Retina (tissue), 1 donor: ENCODE measurements at places on chromosomes 16 and 17.
A peak's percentile ranks its signal among the peaks of the same experiment; 100 is the strongest.

DNA sequence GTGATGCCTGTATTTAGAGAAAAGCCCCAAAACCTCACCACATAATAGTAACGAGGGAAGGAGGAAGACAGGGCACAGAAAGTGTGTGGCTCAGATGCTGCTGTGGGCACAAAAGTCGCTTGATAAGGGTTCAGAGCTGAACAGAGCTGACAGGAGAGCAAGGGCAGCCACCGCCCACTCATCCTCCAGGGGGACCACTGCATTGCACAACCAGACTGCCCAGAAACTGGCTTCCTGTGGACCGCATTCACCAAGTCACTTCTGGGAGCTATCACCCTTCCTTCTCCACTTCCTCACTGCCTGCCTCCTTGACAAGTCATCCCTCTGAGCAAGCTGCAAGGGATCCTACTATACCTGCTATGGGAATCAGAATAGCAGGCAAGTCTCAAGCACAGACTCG lies 512.4 kb upstream of the CDH11 start:
- no peak for DNase-seq

DNA sequence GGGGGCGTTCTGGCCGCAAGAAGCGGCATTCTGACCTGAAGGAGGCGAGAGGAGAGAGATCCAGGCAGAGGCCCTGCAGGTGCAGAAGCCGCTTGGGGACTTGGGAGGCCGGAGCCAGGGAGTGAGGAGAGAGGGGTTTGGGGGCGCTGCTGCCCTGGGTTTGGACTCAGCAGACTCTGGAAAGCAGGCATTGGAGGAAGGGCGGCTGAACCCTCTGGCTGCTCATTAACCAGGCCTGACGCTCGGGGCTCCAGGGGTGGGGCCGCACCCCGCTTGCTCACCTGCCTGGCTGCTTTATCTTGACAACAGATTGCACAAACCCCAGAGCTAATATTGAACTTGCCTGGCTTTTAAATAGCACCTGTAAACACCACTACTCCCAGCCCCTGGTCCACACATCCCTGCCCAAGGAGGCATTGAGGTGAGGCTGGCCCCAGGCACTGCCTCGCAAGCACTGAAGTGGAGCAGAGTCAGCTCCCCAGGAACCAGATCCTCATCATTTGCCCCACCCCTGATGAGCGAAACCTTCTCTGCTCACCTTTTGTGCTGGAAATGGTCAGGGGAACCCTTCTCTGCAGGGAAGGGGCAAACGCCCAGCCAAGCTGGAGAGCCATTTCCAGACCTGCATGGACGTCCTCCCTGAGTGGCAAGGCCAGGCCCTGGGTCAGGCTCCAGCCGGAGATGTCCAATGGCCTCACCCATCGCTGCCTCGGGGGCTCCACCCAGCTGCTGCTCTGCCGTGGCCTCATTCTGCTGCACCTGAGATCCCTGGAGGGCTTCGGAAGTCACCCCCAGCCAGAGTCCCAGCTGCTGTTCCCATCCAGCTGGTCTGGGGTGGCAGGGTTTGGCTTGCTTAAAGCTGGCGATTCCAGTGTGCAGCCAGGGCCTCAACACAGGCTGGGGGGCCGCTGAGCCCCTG lies 190.2 kb upstream of the GSE1 start:
- DNase-seq = no peak

DNA sequence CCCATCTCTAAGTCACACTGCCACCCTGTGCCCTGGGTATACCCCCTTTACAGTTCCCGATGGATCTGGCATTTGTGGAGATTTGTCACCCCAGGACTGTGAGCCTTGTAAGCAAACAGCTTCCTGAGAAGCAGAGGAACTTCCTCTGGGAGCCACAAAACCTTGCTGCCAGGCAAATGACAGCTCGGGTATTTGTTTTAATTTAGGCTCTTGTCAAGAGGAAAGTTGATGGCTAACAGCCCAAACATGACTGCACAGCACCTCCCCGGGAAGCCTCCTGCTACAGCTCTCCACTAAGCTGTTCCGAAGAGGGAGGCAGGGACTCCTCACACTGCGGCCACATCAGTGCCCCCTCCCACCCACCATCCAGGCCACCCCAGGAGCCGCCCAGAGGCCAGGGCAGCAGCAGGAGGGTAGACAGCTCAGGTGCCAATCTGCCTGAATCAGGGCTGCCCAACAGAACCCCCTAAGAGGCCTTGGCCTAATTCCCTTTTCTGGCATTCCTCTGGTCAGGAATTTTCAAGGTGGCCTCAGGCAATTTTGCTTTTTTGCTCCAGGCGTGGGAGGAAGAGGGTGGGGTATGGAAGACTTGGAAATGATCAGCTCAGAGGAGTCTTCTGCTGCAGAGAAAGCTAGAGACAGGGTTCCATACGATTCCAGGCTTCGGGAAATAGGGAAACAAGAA lies 2.6 kb downstream of the ABR start:
- no peak for DNase-seq

DNA sequence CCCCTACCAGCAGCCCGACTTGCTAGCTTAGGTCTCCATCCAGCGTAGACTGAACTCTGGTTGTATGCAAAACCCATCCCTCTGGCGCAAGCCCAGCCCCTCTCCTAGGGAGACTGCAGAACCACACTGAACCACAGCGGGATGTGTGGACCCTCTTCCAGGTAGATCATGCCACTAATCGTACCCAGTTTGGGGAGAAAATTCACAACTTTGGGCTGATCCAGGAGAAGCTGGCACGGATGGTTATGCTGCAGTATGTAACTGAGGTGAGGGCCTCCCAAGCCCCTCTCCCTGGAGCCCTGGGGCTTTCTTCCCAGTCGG lies 3.2 kb downstream of the ACADVL start:
- no peak for DNase-seq

- peak; percentile 80 for DNase-seq
Measured at GRCh38 chr17:62670202-62670821, 42.8 kb downstream of the MRC2 start.

GRCh38 chr17:30568117-30568430 lies 90.9 kb downstream of the GOSR1 start:
- DNase-seq = no peak

GRCh38 chr16:83952587-83952939 lies 477 bp upstream of the OSGIN1 start:
- no peak for DNase-seq

- DNase-seq = no peak
Measured at GRCh38 chr16:9665851-9666271, 516.4 kb downstream of the GRIN2A start.

DNA sequence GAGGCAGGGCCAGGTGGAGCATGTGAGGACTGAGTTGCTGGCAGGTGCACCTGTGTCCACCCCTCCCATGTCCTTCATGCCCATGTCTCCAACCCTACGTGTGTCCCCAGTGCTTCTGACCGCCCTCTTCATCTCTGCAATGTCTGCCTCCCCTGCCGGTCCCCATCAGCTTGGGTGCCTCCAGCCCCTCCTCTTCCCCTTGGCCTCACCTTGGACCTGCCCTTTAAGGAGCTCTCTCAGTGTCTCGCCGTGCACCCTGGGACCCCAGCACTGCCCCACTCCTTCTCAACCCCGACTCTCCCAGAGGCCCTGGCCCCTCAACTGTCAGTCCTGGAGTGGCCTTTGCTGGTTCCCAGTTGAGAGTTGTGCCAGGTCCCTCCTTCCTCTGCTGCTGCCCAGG lies 15.0 kb downstream of the RIPOR1 start:
- no peak for DNase-seq

- DNase-seq = no peak
Measured at GRCh38 chr16:55116165-55116920, 185.7 kb downstream of the IRX5 start.

DNA sequence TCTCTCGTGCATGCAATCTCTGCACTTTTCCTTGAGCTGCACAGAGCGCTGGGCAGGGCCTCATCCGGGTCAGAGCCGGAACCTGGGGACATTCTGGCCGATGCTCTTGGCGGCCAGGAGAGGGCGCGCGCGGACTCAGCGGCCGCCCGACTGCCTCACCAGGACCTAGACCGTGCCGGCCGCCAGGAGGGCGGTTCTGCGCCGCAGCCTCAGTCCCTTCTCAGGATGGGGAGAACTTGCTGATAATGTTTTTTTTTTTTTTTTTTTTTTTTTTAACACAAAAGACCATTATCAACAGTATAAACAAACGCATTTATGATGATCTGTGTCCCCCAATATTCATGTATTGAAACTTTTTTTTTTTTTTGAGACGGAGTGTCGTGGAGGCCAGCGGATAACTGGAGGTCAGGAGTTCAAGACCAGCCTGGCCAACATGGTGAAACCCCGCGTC lies 8.1 kb upstream of the FLYWCH2 start:
- DNase-seq = peak; percentile 93

DNA sequence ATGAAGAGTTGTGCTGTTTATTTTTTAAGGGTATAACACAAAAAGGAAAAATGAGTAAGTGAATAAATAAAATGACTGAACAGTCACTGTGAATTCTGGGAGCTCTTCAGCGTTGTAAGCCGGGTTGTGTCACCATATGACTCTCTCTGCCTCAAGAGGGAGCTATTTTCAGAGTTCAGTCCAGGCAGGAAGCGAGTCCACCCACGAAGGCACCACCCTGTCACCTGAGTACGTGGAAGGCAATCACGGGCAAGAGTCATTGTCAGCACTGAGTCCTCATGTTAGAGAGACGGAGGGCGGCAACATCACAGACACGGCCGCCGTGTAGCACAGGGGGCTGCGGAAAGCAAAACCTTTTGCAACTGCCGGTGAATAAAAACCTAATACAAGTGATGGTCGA lies 227.6 kb downstream of the UTP18 start:
- no peak for DNase-seq

DNA sequence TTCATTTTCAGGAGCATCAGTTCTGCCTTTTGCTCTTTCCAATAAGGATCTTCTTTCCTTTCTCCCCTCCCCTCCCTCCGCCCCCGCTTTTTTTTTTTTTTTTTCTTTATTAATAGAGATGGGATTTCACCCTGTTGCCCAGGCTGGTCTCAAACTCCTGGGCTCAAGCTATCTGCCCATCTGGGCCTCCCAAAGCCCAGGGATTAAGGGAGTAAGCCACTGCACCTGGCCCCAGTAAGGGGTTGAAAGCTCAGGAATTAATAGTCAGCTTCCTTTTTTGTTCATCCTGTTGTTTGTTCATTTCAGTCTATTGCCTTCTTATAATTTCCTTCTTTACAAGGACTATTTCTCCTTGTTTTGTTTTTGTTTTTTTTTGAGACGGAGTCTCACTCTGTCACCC lies 7.9 kb upstream of the C17orf58 start:
- no peak for DNase-seq
